Stimulated activated CD4-positive, alpha-beta T cell treated with anti-CD3 and anti-CD28 coated beads, Interleukin-15, amount 100 ng/mL, for 1 hour (primary cell): ENCODE measurements at places on chromosomes 5 and 9.

- DNase-seq: no peak
Measured at GRCh38 chr5:126354012-126354857, 69.0 kb upstream of the GRAMD2B start.

DNA sequence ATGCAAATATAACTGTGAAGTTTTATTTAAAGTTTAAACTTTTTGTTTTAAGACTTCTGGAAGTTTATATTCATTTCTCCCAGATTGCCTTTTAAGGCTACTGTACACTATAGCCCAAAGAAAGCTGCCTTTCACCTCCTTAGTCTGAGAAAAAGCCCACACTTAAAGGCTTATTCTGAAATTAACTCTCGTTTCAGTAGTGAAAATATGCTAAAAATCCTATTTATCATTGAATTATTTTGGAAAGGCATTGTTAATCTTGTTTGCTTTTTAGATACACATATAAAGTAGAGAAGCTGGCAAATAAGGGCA, 3.3 kb upstream of the PURA start:
- DNase-seq: no peak

- no peak for DNase-seq
Measured at GRCh38 chr5:55003432-55004065, 18.2 kb upstream of the ESM1 start.

GRCh38 chr9:113476511-113476916, 13.0 kb downstream of the RGS3 start:
- no peak for DNase-seq

DNA sequence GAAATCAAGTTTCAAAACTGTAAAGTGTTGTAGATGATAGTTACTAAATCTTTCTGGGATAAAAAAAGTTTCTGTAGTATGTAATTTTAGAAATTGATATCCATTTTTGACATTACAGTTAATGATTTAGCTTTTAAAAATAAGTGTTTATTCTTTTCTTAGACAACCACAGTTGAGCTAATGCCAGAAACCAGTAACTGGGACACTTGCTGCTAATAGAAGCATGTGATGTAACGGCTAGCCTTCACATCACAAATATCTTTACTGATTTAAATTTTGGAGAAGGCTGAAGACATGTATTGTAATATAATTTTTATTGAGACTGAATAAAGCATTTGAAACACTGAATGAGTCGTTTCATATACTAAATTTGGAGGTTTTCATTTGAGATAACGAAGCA, 18.8 kb downstream of the CSNK1G3 start:
- no peak for DNase-seq
